ENCODE measurements at places on chromosomes 3 and 15.

DNA sequence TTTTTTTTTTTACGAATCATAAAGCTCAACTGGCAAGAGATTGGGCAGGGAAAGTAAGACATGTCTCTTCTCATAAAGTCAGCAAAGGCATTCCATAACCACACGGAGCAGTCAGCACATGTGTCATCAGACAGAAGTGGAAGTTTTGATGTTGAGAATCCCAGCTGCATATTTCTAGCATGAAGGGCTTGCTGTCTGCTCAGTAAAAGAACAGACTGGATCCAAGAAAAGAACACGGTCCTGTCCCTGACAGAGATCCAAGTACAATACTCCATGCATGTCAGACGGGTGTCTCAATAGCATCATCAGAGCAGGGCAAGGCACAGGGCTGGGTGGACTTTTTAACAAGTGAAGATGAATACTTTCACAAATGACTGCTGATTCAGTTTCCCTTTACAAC, 38.2 kb downstream of the ABI3BP start:
- DNase-seq, result no peak
- no peaks in the 10 kb centered on the region for H3K4me1 ChIP-seq
- H3K27ac ChIP-seq, result no peak overlapping the region
- peaks cover 6% of the 10 kb centered on the region for H3K27me3 ChIP-seq

DNA sequence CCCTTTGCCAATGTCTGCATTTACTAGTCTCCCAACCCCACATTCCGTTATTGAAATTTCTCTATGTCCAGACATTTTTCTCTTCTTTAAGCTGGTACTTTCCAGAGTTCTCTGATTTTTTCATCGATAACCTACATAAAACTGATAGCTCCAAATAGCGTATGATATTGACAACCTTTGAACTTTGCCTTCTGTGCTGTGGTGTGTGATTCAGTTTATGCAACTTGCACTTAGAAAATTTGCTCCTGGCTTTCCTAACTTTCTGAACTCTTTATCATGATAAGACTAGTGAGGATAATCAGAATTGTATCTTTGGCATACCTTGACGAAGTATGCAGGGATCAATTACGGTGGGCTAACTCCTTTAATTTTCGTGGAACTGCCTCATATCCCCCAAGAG, 1261.3 kb downstream of the SI start:
- peaks cover 8% of the 10 kb centered on the region for H3K36me3 ChIP-seq
- no peaks in the 10 kb centered on the region for H3K4me1 ChIP-seq
- DNase-seq, result no peak
- H3K27me3 ChIP-seq, result no peaks in the 10 kb centered on the region
- no peak overlapping the region for H3K27ac ChIP-seq

DNA sequence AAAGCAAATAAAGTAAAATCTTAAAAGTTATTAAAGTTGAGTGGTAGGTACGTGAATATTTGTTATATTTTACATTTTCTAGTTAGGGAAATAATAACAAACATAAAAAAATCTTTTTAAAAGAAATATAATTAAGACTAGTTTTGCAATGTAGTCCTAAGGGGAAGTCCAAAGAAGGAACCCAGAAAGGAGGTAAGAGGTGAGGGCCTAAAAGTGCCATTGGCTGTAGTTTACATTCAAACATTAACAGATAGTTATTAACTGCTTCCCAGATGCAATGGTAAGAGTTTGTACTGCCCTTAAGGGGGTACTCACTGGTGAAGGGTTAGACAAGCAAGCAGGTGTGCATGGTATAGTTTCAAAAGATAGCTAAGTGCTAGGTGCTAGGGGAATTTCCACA, 79.2 kb downstream of the B3GALNT1 start:
- no peaks in the 10 kb centered on the region for H3K27me3 ChIP-seq
- DNase-seq, result no peak
- H3K4me3 ChIP-seq, result no peak overlapping the region
- no peak overlapping the region for H3K27ac ChIP-seq
- peaks cover 19% of the 10 kb centered on the region for H3K36me3 ChIP-seq
- peaks cover 3% of the 10 kb centered on the region for H3K4me1 ChIP-seq

- H3K4me1 ChIP-seq, result peaks cover 77% of the 10 kb centered on the region
- H3K27ac ChIP-seq, result peak overlapping the region; percentile 97
- no peaks in the 10 kb centered on the region for H3K27me3 ChIP-seq
- H3K4me3 ChIP-seq, result peak overlapping the region; percentile 91
These were observed 2.5 kb upstream of the RFTN1 start for GRCh38 chr3:16515885-16516420.

DNA sequence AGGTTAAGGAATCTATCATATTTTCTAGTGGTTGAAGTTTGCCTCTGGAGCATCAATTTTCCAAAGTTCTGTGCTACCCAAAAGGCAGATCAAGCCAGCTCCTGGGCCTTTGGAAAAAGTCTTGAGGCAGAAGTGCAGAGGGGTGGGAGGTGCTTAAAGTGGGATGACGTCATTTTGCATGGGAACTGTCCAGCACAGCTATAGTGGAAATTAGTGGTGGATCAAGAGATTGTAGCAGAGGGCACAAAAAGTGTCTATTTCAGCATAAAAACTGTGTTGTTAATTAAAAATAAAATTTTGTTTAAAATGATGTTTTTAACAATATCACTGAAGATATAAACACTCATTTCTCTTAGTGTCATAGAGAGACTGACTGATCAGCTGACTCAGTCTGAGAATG, 221.9 kb downstream of the LRRN1 start:
- no peak overlapping the region for H3K4me3 ChIP-seq
- no peak overlapping the region for H3K27ac ChIP-seq
- no peaks in the 10 kb centered on the region for H3K27me3 ChIP-seq
- H3K4me1 ChIP-seq, result no peaks in the 10 kb centered on the region

DNA sequence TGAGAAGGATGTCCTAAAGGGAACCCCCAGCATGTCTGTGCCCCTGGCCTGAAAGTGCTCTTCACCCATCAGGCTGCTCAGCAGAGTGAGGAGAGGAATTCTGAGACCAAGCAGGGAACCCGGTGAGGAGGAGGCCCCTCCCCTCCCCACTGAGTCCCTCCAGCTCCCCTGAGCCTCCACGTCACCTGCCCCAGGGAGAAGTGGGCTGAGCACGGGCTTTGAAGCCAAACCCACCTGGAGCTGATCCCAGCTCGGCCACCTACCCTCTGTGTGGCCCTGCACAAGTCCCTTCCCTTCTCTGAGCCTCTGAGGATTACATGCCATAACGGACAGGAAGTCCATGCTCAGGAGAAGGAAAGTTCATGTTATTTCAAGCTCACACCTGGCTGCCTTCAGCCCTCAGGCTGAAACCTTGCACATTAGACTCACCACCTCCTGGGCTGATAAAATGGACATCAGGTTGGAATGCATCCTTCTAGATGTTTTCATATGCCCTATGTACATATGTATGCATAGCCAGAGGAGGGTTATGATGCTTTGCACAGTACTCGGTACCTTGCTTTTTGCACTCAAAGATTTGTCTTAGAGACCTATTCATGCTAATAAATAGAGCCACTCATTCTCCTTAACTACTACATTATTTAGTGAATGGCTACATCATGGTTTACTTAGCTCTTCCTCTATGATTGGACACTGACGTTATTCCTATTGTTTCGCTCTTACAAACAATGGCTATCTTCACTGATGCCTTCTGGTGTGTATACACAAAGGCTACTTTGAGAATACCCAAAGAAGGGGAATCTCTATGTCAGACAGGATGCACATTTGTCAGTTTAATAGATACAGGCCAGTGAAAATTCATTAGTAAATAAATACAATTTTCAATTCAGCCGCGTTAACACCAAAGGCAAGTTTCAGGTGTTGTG, 31.6 kb upstream of the GATA2 start:
- no peaks in the 10 kb centered on the region for H3K36me3 ChIP-seq
- no peak overlapping the region for H3K4me3 ChIP-seq
- H3K27ac ChIP-seq, result no peak overlapping the region
- H3K4me1 ChIP-seq, result no peaks in the 10 kb centered on the region
- no peak for DNase-seq
- peaks cover 25% of the 10 kb centered on the region for H3K27me3 ChIP-seq

GRCh38 chr3:189567322-189567721, 63.9 kb upstream of the TP63 start:
- no peaks in the 10 kb centered on the region for H3K4me1 ChIP-seq
- no peaks in the 10 kb centered on the region for H3K27me3 ChIP-seq
- no peak for DNase-seq
- no peak overlapping the region for H3K4me3 ChIP-seq

DNA sequence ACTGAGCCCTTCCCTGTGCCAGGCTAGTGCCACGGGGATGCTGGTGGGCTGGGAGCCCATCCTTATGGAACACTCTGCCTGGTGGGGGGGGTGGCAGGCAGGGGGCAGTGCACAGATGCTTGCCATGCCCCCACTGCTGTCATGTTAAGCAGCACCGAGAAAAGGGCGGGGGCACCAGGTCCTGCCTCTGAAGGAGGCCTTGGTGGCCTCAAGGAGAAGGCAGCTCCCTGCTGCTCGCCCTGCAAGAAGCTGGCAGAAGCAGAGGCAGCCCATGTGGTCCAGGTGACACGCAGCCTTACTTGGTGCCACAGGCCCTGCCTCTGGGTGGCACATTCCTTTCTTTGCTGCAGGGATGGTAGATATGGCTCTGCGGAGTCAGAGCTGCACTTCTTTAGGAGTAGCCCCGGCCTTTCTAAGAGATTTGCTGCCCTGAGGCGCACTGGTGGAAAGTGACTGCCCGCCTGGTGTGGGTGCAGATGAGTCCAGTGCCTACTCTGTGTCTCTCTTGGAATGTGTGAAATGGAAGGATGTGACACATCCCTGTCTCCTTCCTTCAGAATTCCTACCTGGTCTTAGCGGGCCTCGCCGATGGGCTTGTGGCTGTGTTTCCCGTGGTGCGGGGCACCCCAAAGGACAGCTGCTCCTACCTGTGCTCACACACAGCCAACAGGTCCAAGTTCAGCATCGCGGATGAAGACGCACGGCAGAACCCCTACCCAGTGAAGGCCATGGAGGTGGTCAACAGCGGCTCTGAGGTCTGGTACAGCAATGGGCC, 145.8 kb downstream of the LRRK1 start:
- H3K4me3 ChIP-seq, result no peak overlapping the region
- H3K27me3 ChIP-seq, result no peaks in the 10 kb centered on the region
- no peak overlapping the region for H3K27ac ChIP-seq
- no peaks in the 10 kb centered on the region for H3K36me3 ChIP-seq
- H3K4me1 ChIP-seq, result no peaks in the 10 kb centered on the region

DNA sequence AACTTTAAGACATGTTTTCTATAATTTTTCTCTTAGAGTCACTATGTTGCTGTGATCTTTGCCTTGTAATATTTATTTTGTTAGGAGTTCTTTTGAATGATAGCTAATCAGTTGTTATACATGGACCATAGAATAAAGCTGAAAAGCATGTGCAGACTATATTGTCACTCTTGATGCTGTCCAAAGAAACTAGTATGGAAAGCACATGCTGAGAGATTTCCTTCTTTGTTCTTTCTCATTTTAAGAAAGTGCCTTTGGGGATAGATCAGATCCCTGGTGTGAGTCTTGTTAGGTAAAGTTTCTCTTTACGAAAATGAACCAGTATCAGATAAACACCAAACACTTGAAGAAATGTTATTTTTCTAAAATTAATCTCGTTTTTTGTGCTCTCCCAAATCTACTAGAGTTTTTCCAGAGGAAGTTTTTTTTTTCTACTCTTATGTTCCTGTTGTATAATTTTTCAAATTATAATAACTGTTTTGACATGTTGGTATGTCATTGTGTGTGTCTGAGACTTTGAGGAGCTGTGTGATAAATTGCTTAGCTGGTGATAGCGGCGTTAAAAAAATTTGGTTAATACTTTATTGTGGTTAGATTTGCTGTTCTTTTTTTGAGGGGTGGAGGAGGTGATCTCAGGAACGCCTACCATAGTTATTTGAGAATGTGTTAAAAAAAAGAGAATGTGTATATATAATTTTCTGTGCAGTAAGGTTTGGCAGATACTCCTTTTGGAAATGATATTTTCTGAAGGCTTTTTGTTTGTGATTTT, 2.2 kb downstream of the PIAS1 start:
- peaks cover 5% of the 10 kb centered on the region for H3K36me3 ChIP-seq
- H3K27me3 ChIP-seq, result no peaks in the 10 kb centered on the region
- peak overlapping the region; percentile 86 for H3K27ac ChIP-seq

- no peaks in the 10 kb centered on the region for H3K27me3 ChIP-seq
- no peak overlapping the region for H3K27ac ChIP-seq
These were observed 36.7 kb downstream of the ARHGAP31 start for GRCh38 chr3:119330858-119331257.

DNA sequence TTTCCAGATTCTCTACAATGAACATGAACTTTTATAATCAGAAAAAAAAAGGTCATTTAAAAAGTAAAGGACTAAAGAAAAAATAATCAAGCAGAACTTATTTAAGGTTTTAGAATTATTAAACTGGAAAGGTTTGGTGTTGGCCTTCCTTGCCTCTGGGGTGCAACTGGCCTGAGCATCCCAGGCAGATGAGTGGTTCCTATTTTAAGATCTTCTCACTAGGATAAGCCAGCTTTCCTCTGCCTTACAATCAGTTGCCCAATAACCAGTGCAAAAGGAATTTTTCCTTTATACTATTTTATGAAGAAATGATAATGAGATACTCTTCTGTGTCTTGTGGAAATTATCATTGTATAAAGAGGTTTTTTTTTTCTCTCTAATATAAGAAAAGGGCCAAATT, 56.6 kb downstream of the SEC22A start:
- H3K27ac ChIP-seq, result no peak overlapping the region
- H3K4me1 ChIP-seq, result no peaks in the 10 kb centered on the region
- no peak for DNase-seq
- H3K36me3 ChIP-seq, result peaks cover 6% of the 10 kb centered on the region
- no peaks in the 10 kb centered on the region for H3K27me3 ChIP-seq

DNA sequence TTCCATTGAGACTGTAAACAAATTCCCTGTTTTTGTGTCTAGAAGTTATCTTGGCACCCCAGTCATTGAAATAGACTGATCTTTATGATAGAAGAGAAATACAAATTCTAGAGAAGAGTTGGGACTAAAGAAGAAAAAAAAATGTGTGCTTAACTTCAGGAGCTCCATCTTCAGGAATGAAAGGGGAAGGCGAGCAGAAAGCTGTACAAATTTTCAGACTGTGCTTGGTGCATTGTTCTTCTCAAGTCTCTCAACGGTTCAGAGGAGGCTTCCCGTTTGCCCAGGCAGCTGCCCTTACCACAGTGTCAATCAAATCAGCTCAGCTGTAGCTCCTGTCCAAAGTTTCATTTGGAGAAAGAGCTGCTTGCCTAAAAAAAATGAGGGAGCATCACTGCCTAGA, 41.7 kb downstream of the OXSM start:
- no peaks in the 10 kb centered on the region for H3K4me1 ChIP-seq
- no peaks in the 10 kb centered on the region for H3K36me3 ChIP-seq
- DNase-seq, result no peak

DNA sequence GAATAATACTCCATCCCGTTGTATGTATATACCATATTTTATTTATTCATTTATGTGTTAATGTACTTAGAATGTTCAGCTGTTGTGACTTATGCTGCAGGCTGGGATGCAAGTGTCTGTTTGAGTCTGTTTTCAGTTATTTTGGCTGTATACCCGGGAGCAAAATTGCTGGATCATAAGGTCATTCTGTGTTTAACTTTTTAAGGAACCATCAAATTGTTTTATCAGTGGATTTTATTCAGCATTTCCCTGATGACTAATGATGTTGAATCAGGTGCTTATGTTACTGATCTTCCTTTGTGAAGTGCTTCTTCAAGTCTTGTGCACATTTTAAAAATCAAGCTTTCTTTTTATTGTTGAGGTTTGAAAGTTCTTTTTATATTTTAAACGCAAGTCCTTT, 118.1 kb downstream of the SLC25A26 start:
- H3K4me1 ChIP-seq, result peaks cover 15% of the 10 kb centered on the region
- no peak for DNase-seq
- no peak overlapping the region for H3K27ac ChIP-seq
- no peak overlapping the region for H3K4me3 ChIP-seq

GRCh38 chr15:99538261-99538660, 27.5 kb upstream of the MEF2A start:
- H3K27ac ChIP-seq, result no peak overlapping the region
- peaks cover 7% of the 10 kb centered on the region for H3K27me3 ChIP-seq
- H3K4me1 ChIP-seq, result no peaks in the 10 kb centered on the region
- no peaks in the 10 kb centered on the region for H3K36me3 ChIP-seq
